Stimulated activated CD4-positive, alpha-beta T cell treated with anti-CD3 and anti-CD28 coated beads, Interleukin-1b, Interleukin-23, amount 100 ng/mL, for 48 hours (primary cell): ENCODE measurements at places on chromosomes 5 and 9.
A peak's percentile ranks its signal among the peaks of the same experiment; 100 is the strongest.

GRCh38 chr5:109987970-109988369 is 298.2 kb downstream of the MAN2A1 start:
- DNase-seq, result no peak

DNA sequence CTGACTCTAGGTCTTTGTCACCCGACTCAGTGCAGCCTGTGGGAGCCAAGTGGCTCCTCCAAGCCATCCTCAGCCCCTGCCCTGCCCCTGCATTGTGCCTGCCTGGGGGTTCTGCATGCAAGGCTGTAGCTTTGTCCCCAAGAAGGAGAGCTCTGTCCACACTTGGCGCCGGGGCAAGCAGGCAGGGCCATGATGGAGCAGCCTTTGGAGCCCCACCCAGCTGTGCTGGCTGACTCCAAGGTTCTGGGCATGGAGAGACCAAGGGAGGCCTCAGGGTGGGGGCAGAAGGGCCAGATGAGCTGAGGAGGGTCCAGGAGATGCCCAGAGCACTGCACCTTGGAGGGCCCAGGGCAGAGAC is 226.2 kb downstream of the CACNA1B start:
- DNase-seq, result no peak

DNA sequence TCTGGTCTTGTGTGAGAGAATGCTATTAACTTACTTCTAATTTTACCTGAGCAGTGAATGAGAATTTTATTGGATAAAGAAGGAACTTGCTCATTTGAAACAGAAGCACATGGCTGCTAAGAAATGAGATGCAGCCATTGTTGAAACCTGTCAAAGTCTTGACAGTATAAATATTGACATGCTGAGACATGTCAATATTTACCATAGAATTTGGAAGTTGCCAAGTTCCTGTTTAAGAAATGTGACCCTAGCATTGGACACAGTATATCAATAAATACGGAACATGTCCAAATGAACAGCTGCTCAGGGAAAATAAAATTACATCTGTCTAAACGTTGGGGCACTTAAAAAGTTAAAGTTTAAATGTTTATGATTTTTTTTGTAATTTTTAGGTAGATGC is 7.8 kb downstream of the XRCC4 start:
- DNase-seq, result no peak

GRCh38 chr5:42235837-42236236 is 187.4 kb upstream of the GHR start:
- no peak for DNase-seq

DNA sequence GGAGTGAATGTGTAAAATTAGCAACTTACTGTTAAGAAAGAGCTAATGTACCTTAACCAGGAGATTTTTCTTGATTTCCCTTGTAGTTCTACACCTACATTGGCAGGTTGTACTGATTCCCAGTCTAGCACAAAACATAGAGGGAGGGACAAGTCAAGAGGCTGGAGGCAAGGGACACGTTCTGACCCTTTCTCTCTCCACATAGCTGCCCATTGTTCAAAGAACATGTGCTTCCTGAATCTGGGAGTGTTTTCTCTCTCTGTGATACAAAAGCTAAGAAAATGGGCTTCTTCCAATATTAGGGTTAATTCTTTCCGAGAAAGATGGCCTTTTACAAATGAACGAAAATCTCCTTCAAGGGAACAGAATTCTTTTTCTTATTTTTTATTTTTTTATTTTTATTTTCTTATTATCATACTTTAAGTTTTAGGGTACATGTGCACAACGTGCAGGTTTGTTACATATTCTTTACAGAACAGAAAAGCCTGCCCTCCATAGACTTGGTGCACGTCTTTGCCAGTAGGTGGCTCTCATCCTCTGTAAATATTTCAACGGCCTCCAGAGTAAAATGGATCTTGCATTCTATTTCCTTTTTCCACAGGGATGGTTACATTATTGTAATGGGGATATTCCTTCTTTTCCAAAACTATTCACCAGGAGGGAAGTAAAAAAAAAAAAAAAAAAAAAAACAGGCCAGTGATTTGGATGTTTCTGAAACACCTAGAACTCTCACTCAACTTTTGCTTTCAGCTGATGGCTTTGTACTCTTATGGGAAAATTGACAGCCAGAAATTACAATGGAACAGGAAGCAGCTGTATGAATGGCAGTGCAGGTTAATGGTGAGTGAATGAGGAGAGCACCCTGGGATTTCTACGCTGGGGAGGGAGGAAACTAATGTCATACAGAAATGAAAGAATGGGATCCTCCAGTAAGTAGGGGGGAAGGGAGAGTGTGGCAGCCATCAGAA is 13.1 kb upstream of the IFNA5 start:
- peak; percentile 10 for DNase-seq

DNA sequence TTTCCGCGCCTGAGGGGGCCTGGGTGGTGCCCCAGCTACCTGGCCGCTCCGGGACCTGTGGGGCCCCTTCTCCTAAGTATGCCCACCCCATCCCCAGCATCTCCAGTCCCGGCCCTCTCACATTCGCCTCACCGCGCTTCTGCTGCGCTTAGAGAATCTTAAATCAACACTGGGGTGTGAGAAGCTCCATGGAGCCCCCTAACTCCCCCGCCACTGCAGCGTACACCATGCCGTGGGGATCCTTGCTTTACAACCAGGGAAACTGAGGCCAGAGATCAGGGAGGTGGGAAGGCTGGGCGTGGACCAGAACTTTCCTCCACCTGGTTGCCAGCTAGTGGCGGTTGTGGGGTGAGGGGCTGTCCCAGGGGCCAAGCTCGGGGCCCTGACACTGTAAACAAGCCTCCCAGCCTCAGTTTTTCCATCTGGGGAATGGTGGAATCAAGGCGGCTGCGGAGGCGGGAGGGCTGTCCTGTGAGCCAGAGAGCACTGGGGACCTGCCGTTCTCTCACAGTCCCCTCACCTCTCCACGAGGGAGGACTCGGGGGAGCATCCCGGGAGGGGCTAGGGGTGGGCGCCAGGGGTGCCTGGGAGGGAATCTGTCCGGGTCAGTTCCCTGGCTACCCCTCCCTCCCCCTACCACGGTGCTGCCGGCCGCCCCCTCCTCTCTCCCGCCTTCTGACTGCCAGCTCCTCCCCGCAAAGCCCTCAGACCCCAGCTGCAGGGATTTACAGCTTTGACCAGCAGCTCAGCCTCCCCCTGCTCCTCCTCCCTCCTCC is 161.2 kb downstream of the C9orf50 start:
- peak; percentile 63 for DNase-seq

DNA sequence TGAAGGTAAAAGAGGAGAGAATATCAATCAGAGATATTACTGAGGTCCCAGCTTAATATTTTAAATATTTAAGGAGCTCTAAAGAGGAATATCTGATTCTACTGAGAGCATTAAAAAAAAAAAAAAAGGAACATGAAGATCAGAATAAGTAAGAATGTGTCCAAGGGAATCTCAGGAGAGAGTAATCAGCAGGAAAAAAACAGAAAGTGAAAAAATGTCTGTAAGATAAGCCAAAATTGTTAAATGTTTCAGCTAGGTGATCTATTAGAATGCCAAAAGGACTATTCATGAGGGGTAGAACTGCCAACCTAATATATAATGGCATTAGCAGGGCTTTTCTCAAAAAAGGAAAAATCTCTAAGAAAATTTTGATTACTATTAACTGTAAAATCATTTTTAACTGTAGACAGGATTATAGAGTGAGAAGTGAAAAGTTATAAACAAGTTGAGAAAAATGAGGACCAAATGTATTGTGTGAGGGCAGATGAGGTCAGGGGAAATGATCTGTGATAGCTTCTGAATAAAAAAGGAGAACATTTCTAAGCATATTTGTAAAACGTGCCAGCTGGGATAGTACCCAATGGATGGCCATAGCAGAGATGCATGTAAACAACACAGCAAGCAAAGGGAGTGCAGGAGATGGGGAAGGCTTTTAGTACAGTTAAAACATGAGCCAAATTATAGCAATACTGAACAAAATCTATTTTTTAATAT is 9.4 kb upstream of the RHOBTB3 start:
- no peak for DNase-seq

DNA sequence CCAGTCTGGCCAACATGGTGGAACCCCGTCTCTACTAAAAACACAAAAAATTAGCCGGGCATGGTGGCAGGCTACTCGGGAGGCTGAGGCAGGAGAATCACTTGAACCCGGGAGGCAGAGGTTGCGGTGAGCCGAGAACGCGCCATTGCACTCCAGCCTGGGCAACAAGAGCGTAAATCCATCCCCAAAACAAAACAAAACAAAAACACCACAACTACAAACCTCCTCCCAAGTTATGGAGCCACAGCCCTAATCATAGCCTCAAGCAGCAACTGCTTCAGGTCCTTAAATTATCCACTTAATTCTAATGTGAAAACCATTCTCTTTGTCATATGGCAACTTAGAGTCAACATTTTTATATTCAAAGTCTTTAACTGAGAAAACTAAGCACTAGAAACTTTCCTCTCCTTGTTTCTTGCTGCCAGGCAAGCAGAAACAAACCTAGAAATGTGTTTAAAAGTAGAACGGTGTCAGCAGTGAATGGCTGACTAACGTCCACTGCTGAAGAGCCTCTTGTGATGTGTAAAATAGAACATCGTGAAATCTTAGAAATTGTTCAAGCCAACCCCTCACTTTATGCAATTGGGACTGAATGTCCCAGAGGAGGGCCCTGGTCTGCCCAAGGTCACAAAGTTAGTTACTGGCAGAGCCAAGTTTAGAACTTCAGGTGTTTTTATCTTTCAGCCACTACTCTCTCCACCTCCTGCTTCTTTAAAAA is 5.7 kb downstream of the TMEM245 start:
- no peak for DNase-seq

GRCh38 chr5:135085133-135085935 is 51.3 kb upstream of the PITX1 start:
- DNase-seq, result no peak

- DNase-seq, result no peak
Observed at GRCh38 chr5:148394587-148395019, 10.8 kb downstream of the FBXO38 start.

GRCh38 chr5:55800924-55801323 is 50.2 kb upstream of the IL31RA start:
- DNase-seq, result no peak

- DNase-seq, result no peak
Observed at GRCh38 chr9:77600810-77601209, 47.3 kb downstream of the GNA14 start.

DNA sequence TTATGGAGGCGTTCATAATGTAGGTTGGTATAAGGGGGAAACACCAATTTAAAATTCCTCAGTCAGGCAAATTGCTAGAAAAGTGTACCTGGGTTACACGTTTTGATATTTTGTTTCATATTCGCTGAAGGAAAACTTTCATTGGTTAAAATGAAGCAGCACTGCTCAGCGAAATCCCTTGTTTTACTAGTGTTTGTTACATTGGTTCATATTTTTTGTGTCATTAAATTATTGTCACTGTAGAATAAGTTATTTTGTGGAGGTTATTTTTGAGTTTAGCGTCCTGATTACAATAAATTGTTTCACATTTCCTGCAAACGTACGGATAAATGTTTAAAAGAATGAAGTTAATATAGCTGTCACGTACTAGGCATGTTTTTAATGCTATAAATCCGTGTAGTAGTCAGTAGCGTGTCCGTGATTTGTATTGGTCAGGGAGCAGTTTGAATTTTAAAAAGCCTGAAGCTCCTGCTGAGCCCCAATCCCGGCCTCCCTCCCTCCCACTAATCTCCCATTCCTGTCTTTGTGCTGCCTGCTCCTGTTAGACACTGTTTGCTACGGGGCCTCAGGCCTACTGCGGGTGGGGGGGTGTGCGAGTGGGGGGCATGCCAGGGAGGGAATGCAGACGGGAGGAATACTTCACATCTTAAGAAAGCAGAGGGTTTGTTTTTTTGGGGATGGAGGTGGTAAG is 2.0 kb downstream of the NIPBL start:
- no peak for DNase-seq

DNA sequence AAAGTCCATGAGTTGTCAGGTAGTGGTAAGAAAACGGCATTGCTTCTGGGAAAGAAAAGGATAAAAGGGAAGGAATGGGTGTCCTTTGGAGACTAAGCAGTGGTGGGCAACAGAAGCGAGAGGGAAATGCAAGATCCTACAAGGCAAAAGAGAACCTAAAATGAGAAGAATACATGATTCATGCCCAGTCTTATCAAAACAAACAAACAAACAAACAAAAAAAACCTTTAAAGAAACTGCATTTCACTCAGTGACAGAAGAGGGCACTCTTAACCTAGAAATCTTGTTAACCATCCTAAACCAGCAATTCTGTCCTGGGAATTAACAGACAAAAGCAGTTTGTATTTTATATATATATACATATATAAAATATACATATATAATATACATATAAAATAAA is 88.5 kb downstream of the SUSD1 start:
- DNase-seq, result no peak

DNA sequence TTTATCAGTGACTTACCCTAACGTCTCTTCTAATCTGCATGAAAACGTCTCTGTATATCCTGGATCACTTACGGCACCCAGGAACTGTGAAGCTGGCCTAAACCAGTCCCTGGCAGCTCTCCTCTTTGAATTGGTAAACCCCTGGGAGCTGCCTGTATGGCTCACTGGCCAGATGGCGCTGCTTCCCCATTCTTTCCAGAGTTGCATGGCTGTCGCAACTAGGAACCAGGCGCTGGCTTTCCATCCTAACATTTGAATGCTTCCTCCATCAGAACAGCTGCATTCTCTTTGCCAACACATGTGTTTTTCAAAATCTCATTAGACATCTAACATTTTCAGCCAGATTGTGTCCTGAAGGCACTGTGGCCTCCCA is 8.0 kb upstream of the PCA3 start:
- no peak for DNase-seq

DNA sequence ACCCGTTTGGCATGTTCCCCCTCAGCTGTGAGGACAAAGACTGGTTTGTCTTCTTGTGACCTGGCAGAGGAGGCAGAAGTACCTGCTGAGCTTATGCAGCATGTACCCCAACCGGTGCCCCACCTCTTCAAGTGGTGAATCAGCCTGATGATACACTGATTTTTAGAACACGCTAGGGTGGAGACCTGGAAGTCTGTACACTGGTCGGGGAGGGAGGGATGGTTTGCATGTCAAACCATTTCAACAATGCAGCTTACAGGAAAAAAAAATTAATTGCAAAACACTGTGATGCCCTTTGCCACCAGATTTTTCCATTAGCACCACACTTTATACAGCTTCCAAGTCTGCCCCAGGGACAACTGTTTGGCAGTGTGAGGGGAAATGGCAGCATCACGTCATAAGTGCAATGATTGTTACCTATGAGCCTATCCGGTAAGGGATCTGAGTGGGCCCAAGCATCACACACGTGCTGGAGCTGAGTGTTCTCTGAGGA is 155.1 kb upstream of the DMRT1 start:
- no peak for DNase-seq
